Naive thymus-derived CD4-positive, alpha-beta T cell (primary cell): ENCODE measurements at places on chromosomes 5 and 9. TPM values are rescaled to one million over a fixed set of nuclear protein-coding genes. Genes with fewer than 3 reads are reported as not detected.

LCP2 gene
- polyA plus RNA-seq, result 295 TPM

SPINK6 gene
- not detected for polyA plus RNA-seq

PROB1 gene
- polyA plus RNA-seq, result 0.26 TPM

SELENOP gene
- not detected for polyA plus RNA-seq

DNA sequence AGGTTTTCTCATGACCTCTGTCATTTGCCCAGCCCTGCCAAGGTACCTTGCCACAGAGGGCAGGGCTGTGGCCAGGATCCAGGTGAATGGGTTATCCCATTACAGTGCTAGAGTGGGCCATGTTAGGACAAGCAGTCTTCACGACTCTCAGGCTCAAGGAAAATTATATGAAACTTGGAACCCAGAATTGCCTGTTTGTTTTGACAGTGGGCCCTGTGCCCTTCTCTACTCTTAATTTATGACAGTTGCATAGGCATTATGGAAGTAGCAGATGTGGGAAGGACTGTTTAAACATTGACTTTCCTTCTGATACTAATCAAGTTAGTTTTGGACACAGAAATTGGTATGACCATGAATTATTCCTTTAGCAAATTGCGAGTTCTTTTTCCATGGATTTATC is 41.7 kb downstream of the ITGA2 start:
- no peaks in the 10 kb centered on the region for H3K27me3 ChIP-seq
- no peak overlapping the region for H3K27ac ChIP-seq

GRCh38 chr5:4018007-4018406 is 422.4 kb downstream of the IRX1 start:
- no peaks in the 10 kb centered on the region for H3K27me3 ChIP-seq
- no peaks in the 10 kb centered on the region for H3K36me3 ChIP-seq
- DNase-seq, result no peak
- H3K4me3 ChIP-seq, result no peak overlapping the region
- no peak overlapping the region for H3K27ac ChIP-seq
- no peaks in the 10 kb centered on the region for H3K4me1 ChIP-seq

DNA sequence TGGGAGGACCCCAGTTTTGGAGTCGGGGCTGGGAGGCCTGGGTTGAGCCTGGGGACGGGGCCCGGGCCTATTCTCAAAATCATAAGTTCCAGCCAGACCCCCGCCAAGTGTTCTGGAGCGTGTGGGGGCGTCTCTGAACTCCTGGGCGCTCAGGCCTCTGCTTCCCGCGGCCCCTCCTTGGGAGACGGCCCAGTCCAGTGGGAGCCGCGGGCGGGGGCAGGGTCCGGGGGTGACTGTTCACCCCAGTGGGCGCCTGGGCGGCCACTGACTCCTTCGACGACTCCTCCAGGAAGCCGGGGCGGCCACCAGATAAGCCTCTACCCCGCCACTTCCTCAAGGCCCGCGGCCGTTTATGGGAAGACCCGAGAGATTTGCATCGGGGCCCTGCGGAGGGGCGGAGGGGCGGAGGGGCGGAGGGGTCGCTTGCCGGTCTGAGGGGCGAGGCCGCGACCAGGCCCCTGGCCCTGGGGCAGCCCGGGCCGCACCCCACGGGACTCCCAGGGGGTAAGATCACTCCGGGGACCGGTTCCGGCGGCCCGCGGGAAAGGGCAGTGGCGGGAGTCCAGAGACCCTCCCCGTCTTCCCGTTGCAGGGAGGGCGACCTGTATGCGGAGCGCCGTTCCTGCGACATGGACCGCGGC is 655 bp downstream of the TOR4A start:
- peak overlapping the region; percentile 43 for H3K4me3 ChIP-seq
- no peaks in the 10 kb centered on the region for H3K36me3 ChIP-seq
- H3K27ac ChIP-seq, result peak overlapping the region; percentile 41
- H3K27me3 ChIP-seq, result no peaks in the 10 kb centered on the region
- DNase-seq, result no peak
